Camera-type eye (tissue), 1 donor: ENCODE measurements at places on chromosomes 4 and X. TPM values are rescaled to one million over a fixed set of nuclear protein-coding genes. Genes with fewer than 3 reads are reported as not detected.

SLC4A4 gene
- 34.6 TPM for total RNA-seq

SPIN4 gene
- 21.0 TPM for total RNA-seq

SPCS3 gene
- total RNA-seq = 96.0 TPM

ALB gene
- 0.71 TPM for total RNA-seq

COX18 gene
- total RNA-seq = 29.0 TPM

GATA1 gene
- 0.44 TPM for total RNA-seq

FGFR3 gene
- total RNA-seq = 30.0 TPM

SPANXB1 gene
- not detected for total RNA-seq

CFP gene
- total RNA-seq = 5.2 TPM

HOPX gene
- 26.4 TPM for total RNA-seq

FAM53A gene
- total RNA-seq = 4.1 TPM

ARMCX1 gene
- total RNA-seq = 73.6 TPM
